ENCODE measurements at places on chromosomes 5 and 9.

GRCh38 chr9:121373011-121373729, 3.1 kb upstream of the STOM start:
- no peak for DNase-seq

DNA sequence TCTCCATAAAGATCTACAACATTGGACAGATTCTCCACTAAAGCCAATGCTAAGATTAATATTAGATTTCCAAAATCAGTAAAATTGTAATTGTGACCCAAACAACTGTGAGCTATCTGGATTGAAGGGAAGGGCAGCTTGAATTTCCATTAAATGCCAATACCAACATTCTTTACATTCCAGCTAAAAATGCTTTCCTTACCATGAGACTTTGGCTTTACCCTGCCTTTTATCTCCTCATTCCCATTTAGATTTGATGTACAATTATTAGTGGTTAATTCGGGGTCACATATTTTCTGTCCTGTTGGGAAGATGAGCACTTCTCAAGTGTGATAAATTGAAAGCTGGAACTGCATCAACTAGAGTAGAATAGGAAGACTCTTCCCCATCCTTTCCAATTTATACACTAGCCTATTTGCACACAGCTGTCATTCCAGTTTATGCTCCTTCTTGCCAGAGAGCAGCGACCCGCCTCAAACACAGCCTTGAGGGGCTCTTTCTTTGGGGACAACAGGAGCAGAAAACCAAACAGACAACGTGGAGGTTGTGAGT, 33.1 kb upstream of the MYOT start:
- DNase-seq, result no peak

DNA sequence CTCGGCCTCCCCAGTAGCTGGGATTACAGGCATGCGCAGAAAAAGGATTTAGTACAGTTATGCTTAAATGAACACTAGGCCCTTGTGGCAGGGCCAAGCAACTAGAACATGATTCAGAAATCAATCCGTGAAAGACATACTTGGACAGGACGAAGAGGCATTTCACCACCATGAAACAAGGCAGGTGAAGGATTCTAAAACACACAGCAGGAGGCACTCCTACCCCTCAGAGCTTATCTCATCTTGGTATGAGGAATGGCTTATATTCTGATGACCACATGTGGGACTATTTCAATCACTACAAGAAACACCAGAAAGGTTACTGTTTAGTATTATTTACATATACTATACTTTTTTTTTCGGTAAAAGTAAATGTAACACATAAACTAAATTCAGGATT, 15.7 kb downstream of the OR2S2 start:
- no peak for DNase-seq

GRCh38 chr5:33205079-33205478, 235.7 kb upstream of the TARS1 start:
- DNase-seq, result no peak

- no peak for DNase-seq
Observed at GRCh38 chr5:150640311-150641005, at the start of gene SYNPO. Gene SYNPO, plus strand, starts transcription at chr5:150640660. Its CDS starts 7,616 bp downstream, at chr5:150648276.
